Activated CD4-positive, alpha-beta T cell treated with anti-CD3 and anti-CD28 coated beads for 36 hours (primary cell): ENCODE measurements at places on chromosomes 1 and 21.

DNA sequence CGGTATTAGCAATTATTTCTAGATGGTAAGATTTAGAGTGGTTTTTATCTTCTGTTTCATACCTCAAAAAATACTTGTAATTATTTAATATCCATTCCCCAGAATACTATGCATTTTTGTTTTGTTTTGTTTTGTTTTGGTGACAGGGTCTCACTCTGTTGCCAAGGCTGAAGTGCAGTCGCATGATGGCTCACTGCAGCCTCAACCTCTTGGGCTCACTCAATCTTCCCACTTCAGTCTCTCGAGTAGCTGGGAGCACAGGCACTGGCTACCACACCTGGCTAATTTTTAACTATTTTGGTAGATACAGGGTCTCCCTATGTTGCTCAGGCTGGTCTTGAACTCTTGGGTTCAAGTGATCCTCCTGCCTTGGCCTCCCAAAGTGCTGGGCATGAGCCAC is 252.7 kb downstream of the AKT3 start:
- no peak for DNase-seq

DNA sequence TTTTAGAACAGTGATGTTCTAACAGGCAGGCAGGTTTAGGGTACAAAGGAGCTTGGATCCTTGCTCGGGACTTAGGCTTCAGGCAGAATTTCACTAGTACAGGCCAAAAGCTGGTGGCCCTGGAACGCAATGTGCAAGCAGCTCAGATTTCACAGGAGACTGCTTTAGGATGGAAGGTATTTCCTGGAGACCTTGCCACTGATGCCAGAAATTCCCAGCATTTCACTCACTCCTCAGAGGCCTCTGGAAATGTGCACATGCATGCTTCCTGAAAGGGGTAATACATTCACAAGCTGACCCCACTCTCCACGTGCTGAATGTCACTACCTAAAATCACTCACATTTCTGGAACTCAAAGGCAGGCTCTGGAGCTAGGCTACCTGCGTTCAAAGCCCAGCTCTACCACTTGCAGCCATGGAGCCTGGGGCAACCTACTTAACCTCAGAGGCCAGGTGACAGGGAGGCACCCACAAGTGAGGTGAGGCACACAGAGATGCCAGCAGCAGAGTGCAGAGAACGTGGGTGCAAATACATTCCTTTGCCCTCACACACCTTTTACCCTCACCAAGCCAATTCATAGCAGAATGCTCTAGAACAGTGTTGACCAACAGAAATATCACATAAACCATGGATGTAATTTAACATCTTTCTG is 56.5 kb downstream of the CDC7 start:
- no peak for DNase-seq

DNA sequence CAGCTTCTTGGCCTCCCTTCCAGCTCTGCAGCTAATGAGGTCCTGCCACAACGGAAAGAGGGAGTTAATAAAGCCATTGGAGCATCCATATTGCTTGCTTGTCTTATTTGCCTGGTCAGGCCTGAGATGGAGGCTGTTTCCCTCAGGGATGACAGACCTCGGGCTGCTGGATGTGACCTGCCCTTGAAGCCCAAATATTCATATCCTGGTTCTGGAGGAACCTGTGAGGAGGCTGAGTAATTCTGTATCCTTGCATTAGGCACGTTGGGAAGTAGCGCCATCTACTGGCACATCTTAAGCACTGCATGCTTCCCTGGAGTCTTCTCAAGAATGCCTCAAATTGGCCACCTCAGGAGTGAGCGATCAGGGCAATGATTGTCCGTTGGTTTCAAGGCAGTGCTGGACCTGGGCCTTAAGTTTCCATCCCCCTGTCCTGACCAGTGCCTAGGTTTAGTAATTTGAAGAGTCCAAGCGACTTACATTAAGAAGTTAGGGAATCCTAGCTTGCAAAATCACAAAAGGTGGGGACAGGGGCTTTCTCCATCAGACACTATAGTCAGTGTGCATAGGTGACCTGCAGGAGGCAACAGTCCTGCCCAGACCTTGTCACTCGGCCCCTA is 13.8 kb upstream of the NASP start:
- DNase-seq = peak; percentile 82

- no peak for DNase-seq
Measured at GRCh38 chr1:56526571-56527174, 52.7 kb downstream of the PLPP3 start.

DNA sequence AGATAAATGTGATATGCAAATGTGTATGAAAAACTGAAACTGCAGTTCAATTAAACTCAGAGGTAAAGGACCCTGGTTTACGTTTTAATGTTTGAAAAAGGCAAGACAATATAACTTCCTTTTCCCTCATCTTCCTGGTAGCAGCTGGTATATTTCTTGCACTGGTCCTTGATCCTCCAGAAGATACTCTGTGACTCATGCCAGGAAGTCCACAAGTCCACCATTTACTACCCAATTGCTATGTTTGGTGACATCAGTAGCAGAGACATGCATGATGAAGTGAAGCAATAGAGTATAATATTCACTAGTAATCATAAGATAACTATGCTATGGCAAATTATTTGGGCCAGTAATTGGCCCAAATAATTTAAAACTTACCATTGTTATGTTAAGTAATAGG is 774.5 kb upstream of the NEGR1 start:
- DNase-seq = no peak

DNA sequence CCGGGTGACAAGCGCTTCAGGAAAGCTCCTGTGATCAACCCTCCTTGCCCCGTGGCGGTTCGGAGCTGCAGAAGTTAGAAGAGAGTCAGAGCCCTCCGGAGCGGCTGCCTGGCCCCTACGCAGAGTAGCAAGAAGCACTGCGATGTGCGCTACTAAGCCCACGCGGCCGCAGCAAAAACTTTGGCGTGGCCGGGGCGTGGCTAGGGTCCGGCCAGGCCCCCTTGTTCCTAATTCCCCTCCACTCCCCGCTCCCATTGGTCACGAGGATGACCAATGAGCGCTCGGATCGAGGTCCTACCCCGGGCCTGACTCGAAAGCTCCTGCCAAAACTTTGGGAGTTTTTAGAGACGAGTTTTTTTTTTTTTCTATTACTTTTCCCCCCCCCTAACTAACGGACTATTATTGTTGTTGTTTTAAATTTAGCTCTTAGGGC is at the start of gene HLX:
Gene HLX (plus strand): TSS at position 368 of the 433 bp plus-strand sequence. CDS start 415 bp downstream, outside the sequence.
- DNase-seq = peak; percentile 56

- no peak for DNase-seq
Measured at GRCh38 chr1:6065093-6065858, 19.6 kb downstream of the KCNAB2 start.

GRCh38 chr1:41800311-41800829 is 118.4 kb downstream of the HIVEP3 start:
- DNase-seq = no peak

DNA sequence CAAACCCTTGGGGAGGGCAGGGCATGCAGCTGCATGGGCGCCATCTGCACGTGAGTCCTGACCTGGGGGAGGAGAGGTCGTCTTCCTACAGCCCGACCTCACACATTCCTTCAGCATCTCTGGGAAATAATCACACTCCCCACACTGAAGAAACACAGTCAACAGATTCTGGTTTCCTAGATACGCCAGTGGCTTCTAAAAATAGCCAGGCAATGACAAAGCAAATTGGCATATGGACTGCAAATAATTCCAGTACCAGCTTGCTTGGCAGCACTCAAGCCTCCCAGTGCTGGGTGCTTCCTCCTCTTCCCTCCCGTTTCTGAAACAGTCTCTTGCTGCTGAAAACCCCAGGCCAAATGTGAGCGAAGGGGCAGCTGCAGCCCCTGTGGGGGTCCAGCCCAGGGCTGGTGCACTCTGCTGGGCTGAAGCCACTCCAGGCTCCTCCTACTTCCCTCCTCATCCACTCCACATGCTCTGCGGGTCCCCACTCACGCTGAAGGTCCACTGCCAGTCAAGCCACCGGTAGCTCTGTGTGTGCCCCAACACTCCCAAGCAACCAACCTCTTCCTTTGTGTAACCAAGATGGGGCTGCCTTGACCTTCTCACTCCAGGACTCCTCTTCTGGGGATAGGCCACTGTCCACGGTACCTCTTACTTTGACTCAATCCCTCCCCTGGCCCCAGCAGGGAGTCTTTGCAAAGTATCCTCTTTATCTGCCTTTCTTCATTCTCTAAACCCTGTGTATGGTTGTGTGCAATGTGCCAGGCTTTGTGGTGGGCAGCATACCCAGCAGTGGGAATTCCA is 69.0 kb downstream of the KCND3 start:
- no peak for DNase-seq

DNA sequence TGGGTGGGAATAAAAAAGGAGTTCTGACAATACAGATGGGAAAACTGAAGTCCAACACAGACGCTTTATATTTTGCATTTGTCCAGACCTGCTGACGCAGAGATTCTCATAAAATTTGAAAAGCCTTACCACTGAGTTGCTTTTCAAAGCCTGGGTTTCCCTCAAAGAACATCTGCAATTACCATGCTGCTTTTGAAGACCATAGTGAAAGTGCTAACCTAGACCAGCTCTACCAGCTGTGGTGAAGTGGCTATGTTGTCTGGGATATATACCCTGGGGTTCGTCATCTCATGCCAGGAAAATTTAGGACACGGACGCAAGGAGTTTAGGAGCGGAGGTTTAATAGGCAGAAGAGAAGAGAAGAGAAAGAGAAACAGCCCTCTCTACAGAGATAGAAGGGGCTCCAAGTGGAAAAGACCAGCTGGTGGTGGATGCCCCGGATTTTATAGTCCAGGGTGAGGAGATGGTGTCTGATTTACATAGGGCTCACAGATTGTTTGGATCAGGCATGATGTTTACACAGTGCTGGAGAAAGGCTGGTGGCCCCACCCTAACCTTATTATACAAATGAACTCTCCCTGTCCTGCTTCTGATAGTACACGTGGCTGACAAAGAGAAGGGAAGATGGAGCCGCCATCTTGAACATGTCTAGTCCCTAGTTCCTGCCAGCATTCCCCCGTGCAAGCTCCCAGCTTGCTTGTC is 73.8 kb downstream of the AK4 start:
- DNase-seq = no peak

- peak; percentile 26 for DNase-seq
Measured at GRCh38 chr1:209710093-209710492, 5.4 kb downstream of the HSD11B1 start.

GRCh38 chr1:243933495-243933894 is 83.5 kb upstream of the AKT3 start:
- no peak for DNase-seq

DNA sequence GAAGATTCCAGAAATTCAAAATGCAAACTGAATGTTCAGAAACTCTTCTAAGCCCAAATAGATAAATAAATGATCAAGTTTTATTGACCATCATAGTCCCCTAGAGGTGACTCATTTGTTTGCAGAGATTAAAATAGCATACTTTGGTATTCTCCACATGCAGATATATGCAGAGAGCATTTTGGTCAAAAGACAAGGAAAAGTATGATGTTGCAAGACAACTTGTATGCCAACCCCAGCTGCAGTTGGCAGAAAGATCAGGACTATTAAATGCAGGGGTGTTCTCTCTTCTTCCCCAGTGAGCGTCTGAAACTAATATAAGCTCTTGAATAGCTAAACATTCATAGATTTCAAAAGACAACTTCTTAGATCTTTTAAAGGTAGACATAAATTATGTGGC is 404.9 kb downstream of the LTN1 start:
- no peak for DNase-seq

DNA sequence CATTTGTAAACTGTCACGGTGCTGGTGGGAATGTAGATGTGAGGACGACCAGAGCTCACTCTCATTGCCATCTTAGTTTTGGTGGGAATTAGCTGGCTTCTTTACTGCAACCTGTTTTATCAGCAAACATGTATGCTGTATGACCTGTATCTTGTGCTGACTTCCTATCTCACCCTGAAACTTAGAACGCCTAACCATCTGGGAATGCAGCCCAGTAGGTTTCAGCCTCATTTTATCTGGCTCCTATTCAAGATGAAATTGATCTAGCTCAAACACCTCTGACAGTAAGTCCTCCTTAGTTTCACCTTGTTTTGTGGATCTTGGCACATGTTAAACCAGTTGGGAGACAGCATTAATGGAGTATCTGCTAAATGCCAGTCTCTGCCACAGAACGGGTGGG is 174.6 kb downstream of the HLX start:
- no peak for DNase-seq

GRCh38 chr1:22969304-22969709 is 3.4 kb downstream of the LACTBL1 start:
- no peak for DNase-seq

- DNase-seq = no peak
Measured at GRCh38 chr1:24715658-24716057, 29.6 kb upstream of the CLIC4 start.

DNA sequence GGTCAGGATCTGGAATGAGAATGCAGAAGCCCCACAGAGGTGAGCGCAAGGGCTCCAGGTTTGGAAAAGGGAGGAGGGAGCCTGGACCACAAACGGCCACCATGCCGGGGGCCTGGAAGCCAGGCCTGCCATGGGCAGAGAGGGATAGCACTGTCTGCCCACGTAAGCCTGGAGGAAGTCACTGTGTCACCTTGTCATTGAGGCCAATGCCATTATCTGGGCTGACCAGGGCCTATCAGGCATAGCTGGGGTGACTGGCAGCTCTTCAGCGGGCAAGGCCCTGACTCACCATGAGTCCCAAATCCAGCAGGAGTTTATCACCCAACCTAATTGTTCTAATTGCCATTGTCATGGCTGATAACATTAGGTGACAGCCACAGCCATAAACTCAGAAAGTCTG is 84.6 kb downstream of the MATN1 start:
- DNase-seq = no peak

GRCh38 chr1:99227056-99227897 is 37.0 kb upstream of the PLPPR4 start:
- DNase-seq = no peak

DNA sequence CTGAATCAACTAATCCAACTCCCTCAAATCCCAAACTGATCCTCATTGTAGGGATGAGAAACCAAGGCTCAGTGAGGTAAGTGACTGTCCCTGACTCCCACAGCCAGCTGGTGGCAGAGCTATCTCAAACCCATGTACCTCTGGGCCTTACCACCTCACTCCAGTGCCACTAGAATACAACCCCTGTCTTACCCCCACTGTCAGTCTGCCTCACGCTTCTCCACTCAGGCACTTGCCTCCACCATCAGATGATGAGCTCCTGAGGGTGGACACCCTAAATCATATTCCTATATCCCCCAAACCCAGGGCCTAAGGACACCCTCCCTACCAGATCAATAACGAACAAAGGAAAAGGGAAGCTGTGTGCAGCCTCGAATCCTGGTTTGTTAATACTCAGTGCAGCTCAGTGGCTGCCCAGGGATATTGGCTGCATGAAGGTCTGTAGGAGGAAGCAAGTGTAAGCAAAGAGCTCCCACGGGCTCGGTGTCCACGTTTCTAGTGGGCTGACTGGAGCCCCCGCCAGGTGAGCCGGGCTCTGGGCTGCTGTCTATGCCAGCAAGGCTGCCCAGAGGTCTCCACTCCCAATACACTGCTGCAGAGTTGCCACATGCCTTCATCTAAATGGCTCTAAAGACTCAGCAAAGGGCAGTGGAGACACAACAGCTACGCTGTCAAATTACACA is 533.4 kb downstream of the MATN1 start:
- DNase-seq = no peak

GRCh38 chr1:226535666-226536065 is 12.9 kb upstream of the STUM start:
- no peak for DNase-seq
